HCEC 1CT (cell line): ENCODE measurements at places on chromosomes 16 and 17.

- no peak for DNase-seq
Observed at GRCh38 chr16:69775563-69775962, 13.4 kb downstream of the WWP2 start.

GRCh38 chr17:78175643-78175981 is 7.2 kb downstream of the SYNGR2 start:
- no peak for DNase-seq

DNA sequence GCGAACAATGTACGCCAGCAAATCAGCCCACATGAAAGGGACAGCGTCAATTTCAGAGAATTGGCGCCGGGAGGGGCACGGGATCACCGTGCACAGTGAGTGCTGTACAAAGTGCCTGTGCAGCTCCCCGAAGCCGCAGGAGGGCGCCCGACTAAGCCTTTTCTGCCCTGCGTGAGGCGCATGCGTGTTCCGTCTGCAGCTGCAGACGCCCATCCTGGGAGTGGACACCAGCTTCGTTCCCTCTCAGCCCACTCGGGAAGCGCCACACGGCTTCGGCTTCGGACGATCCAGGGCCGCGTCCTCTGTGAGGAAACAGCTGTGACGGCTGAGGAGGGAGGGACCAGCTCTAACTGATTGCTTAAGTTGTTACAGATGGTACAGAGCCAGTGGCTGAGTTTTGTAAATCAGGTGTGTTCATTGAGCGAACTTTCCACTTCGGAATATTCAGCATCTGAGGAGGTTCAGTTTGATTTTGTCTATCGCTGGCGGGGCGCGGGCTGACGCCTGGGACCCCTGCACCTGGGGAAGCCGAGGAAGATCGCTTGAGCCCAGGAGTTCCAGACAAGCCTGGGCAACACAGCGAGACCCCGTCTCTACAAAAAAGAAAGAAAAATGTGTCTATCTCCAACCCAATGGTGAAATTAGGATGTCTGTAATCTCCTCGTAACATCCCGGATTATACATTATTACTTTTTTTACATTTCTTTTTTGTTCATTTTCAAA is 15.4 kb upstream of the ZNF287 start:
- no peak for DNase-seq

- DNase-seq, result no peak
Observed at GRCh38 chr17:8237175-8237574, 10.7 kb downstream of the CTC1 start.

DNA sequence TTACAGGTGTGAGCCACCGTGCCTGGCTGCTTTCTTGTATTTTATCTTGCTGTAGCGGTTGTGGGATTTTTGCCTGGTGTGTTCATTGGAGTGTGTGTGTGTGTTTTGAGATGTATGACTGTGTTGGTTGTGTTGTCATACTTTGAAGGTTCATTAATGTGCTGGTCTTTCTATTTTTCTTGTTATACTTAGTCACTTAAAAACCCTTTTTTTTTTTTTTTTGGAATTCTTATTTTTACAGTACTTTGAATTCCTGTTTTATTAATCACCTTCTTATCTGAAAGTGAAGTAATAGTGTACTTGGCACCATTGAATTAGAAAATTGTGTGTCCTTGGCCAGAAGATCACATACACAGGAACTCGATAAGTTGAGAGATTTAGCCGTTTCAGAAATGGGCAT is 30.2 kb downstream of the TENT4B start:
- DNase-seq, result peak; percentile 73

DNA sequence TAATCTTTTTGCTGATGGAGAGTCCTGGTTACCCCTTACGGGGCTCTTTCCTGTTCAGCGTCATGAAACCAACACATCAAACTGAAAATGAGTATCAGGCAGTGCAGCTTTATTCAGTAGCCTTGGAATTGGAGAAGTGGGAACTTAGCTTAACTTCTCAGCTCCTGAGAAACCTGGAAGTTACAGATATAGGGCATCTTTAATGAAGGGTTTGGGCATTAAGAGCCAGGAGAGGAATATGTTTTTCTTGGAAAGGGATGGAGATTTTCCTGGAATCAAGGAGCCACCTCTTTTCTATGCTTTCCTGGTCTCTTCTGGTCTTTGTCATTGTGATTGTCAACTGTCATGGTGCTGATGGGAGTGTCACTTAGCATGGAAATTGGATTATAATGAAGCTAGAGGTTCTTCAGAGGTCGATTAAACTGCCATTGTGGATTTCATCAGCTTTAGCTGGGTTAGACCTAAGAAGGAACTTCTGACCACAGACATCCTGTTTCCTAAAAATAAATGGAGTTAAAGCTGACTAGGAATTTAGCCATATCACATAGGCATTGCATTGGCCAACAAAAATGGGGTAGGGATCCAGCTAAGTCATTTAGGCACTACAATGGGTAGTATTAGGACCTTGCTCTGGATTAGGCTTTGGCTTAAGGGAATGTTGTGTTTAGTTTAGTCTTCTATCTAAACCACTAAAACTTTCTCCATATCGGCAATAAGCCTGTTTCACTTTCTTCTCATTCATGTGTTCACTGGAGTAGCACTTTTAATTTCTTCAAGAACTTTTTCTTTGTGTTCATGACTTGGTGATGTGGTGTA is 186.4 kb downstream of the BCAS3 start:
- DNase-seq, result peak; percentile 33

DNA sequence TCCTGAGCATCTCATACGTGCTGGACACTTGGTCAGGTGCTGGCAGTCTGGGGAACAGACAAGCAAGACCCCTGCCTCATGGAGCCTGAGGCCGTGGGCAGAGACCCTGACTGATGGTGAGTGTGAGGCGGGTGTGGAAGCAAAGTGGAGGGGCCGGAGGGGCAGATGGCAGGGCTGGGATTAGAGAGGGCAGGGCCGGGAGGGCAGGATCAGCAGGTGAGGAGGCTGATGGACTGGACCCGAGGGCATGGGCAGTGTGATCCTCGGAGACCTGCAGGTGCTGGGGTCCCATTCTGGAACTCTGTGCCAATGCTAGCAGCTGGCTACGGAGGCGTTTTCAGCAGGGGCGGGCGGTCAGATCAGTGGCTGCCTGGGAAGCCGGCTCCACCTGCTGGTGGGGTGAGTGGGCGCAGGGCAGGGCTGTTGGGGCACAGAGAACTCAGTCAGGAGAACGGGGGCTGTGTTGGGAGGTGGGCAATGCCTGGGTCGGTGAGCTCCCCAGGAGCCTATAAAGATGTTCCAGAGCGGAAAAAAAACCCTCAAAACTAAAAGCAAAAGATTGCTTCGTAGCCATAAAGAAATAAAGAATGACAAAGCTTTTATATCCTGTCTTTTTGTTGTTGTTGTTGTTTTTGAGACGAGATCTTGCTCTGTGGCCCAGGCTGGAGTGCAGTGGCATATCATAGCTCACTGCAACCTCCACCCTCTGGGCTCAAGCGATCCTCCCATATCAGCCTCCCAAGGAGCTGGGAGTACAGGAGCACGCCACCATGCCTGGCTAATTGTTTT is 8.9 kb upstream of the C16orf74 start:
- no peak for DNase-seq

- DNase-seq, result no peak
Observed at GRCh38 chr17:82394278-82394677, 22.7 kb downstream of the UTS2R start.

DNA sequence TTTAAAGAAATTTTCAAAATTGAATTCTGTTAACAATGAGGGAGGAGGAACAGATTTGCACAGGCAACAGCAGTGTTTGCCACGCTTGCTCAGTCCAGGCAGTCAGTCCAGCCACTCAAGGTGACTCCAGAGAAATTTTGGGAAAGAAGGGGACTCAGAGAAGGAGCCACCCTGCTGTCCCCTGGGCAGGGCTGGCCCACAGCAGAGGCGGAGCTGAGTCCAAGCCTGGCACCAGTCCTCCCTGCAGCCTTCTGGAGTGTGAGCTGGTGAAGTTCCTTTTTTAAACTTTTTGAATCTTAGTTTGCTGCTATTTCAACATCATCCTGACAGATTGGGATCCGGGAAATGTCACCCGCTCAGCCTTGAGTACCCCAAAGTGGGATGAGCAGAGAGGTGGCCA is 14.5 kb upstream of the SLC47A2 start:
- DNase-seq, result no peak

GRCh38 chr17:65193716-65194293 is 56.6 kb downstream of the RGS9 start:
- no peak for DNase-seq

DNA sequence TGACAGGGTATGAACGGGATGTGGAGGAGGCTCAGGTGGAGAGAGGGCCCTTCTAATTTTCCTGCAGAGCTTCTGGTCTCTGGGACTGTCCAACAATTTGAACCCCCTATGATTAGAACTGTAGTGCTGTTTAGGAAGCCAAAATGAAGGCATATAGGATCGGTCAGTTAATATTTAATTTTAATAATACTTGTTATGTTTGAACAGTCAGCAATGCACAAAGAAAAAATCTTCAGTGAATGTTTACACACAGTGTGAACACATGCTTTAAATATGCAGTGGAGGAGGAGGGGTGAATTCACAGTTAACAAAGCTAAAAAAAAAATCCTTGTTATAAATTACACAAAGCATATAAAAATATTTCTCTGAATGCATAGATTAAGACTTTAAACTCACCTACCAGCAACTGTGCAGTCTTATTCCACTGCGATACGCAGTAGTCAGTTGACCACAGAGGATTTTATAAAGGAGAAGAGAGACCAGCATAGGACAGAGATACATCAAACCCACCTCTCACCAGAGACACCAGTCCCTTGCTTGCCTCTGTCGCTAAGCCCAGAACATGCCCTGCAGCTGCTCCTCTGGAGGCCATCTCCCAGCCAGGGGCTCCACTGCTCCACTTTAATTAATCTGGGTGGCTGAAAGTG is 14.6 kb downstream of the ANKRD40 start:
- DNase-seq, result no peak

- no peak for DNase-seq
Observed at GRCh38 chr16:2142942-2143877, 5.2 kb upstream of the RAB26 start.

- no peak for DNase-seq
Observed at GRCh38 chr16:27824006-27824405, 239.5 kb downstream of the GSG1L start.

DNA sequence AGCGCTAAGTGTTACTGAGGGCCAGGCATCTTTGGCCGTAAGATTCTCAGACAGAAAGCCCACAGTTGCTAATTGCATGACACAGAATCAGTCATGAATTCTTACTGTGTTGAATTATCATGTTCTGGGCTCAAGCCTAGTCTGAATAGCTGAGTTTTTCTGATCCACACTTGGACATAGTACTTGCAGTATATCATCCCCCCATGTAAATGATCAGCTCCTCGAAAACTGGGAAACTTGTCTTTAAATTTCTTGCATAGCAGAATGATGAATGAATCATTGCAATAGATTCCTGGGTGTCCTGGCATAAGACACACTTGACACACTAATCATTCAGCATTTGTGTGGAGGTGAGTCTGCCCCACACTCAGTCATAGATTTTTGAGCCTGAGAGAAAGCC is 2.2 kb downstream of the MLYCD start:
- no peak for DNase-seq

DNA sequence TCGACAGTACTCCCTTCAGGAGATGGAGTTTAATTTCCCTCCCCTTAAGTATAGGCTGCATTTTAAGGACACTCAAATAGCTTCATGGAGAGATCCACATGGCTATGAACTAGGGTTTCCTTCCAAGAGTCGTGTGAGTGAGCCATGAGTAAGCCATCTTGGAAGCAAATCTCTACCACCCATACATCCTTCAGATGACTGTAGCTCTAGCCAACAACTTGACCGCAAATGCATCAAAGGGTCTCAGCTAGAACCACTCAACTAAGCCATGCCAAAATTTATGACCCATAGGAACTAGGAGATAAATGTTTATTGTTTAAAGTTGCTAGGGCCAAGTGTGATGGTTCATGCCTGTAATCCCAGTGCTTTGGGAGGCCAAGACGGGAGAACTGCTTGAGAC is 43.4 kb downstream of the METTL16 start:
- peak; percentile 97 for DNase-seq

DNA sequence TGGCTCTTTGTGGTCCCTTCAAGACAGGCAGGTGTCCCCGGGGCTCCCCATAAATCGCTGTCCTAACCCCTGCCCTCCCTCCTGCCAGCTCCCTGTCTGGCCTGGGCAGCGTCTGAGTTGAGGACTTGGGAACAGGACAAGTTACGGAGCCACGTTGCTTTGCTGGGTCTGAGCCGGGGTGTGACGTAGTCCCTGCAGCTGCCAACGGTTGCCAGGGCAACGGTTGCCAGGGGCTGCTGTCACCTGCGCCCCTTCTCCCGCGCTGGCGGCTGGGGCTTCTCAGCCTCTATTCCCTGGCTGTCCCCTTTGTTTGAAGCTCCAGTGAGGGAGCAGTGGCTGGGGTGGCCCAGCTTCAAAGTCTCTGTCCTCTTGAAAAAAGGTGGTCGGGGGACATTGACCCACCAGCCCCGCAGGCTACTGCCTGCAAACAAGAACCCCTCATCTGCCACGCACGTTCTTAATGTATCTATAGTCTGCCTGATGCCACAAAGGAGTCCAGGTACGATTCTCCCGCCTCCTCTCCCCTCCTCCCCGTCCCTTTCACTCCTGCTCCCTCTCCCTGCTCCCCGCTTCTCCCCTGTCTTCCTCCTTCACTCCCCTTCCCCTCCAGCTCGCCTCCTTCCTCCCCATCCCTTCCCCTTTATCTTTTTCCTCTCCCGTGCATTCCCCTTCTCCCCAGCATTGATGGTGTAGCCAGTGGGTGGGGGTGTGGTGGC is 10.9 kb downstream of the ADGRG1 start:
- no peak for DNase-seq

GRCh38 chr16:77585379-77586251 is 136.7 kb upstream of the NUDT7 start:
- DNase-seq, result peak; percentile 25

DNA sequence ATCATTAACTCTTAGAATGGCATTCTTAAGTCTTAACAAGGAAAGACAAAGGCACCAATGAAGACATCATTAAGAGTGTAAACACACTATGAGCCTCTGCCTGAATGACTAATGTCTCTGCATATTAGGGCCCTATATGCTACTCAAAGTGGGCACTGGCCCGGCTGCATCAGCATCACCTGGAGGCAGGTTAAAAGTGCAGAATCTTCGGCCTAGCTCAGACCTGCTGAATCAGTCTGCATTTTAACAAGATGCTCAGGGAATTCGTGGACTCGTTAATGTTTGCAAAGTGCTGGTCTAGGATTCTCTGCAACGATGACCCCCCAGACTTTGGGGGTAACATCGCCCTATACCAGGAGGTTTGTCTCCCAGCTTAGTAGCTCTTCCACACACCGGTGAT is 6.7 kb downstream of the MPP3 start:
- DNase-seq, result no peak

- peak; percentile 45 for DNase-seq
Observed at GRCh38 chr17:18261146-18261515, 669 bp downstream of the MIEF2 start.
